HTR-8/SVneo (cell line): ENCODE measurements at places on chromosomes 16 and 17.

GRCh38 chr16:84839054-84839453, 19.3 kb downstream of the CRISPLD2 start:
- no peak for DNase-seq

- DNase-seq, result peak; percentile 87
These were observed 15.9 kb downstream of the ARHGAP23 start for GRCh38 chr17:38444151-38444550.

DNA sequence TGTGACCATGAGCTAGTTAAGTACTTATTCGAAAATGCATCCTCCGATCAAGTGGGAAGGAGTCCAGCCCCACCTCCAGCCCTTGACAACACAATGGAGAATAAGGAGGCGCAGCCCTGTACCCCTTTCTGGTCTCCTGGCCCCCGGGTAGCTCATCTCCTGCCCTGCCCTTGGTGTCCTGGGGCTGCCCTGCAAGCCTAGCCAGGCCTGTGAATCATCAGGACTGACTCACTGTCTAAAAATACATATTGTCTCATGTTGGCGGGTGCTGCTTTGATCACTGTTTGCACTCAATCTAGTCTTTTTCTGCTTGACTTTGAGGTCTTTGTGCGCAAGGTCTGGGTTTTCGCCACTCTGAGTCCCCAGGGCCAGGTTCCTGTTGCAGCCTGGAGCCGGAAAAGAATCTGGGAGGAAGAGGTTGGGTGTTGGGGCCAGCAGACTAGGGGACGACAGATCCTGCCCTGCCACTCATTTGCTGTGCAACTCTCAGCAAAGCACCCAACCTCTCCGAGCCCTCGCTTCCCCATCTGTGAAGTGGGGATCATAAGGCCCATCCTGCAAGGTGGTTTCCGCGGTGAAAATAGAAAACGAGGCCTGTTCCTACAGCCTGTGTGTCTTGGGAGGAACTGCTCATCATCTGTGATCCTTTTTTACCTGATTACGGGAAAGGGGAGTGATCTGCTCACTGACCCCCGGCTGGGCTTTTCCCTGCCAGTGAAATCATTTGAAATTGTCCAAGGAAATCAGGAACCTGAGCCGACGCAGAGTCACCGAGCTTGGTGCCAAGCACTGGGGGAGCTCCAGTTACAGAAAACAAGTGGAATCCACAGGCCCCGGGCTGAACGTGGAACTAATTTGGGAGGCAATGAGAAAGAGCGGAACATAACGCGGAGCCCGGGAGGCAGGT, 230.4 kb downstream of the PARN start:
- peak; percentile 47 for DNase-seq

GRCh38 chr17:7705269-7706255, 560 bp downstream of the EFNB3 start:
- DNase-seq, result no peak

DNA sequence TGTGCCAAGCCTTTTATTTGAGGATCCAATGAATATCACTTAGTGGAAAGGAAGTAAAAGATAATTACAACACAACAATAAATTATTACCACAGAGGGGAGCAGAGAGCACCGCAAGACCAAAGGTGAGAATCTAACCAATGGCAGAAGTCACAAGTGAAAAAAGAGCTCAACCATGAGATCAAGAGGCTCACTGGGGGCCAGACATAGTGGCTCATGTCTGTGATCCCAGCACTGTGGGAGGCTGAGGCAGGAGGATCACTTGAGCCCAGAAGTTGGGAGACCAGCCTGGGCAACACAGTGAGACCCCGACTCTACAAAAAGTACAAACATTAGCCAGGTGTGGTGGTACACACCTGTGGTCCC, 17.7 kb downstream of the ANKRD11 start:
- no peak for DNase-seq

GRCh38 chr17:78723001-78723796, 58.9 kb downstream of the CYTH1 start:
- DNase-seq, result no peak

GRCh38 chr17:80615376-80615775, 70.7 kb downstream of the RPTOR start:
- no peak for DNase-seq

DNA sequence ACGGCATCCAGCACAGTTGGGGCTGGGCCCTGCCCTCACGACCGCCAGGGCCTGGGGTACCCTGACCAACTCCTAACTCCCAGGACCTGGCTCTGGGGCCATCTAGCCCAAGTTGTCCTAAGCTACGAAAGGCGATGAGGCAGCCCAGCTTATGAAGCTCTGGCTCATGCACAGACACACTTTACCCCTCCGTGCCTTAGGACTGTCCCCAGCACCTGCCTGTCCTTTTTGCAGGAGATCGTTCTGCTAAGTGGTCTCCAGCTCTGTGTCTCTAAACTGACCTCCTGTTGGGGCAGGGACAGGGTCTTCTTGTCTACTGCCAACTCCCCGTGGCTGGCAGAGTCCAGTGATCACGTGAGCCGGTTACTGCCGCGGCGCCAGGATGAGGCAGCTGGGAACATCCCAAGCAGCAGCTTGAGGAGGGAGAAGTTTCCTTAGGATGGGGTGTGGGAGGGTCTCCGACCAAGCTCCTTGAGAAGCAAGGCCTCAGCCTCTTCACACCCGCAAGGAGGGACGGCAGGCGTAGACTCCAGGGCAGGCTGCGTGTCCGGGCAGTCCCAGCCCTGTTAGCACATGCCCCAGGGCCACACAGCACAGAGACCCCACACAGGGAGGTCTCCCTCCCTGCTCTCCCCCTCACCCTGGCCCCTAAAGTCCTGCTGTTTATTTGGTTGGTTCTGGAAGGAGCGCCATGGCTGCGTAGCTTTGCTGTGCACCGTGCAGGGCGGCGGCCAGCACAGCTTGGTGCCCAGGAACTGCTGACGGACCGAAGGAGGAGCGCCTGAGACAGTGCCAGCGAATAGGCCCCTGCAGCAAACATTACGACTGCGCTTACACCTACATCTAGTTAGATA, 16.4 kb upstream of the METRNL start:
- DNase-seq, result no peak

- no peak for DNase-seq
These were observed 464.7 kb upstream of the TOM1L1 start for GRCh38 chr17:54435966-54436365.

DNA sequence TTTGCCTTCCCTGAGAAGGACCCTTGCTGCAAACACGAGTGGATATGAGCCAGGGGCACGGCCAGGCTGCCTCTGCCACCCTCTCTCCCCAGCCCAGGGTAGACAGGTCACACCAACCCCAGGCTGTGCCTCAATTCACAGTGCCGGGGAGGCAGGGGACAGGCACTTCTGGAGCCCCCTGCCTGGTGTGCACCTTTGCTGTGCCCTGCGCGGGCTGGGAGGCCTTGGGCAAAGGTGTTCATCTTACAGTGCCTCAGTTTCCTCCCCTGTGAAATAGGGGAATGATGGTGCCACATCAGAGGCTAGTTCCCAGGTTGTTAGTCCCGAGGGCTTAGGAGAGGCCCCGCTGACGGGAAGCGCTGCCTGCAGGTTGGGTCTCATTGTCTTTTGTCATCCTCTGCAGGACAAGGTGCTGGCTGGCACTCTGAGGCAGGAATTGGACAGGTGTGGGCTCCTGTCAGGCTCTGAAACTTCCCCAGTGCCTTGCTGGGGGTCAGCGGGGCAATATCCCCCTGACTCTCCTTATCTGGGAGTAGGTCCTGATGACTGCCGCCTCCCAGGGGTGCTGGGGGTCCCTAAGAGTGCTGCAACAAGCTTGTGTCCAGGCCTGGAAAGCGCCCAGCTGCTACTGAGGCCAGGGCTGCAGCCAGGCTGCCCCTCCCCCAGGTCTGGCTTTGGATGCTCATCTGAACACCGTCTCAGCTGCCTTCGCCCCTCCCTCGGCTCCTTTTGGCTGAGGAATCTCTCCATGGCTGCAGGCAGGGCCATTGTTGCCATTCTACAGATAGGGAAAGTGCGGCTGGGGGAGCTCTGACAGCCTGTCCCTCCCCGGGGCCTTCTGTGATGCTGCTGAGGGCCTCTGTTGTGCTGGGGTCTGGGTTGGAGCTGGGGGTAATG, 3.1 kb downstream of the PRSS21 start:
- DNase-seq, result no peak

DNA sequence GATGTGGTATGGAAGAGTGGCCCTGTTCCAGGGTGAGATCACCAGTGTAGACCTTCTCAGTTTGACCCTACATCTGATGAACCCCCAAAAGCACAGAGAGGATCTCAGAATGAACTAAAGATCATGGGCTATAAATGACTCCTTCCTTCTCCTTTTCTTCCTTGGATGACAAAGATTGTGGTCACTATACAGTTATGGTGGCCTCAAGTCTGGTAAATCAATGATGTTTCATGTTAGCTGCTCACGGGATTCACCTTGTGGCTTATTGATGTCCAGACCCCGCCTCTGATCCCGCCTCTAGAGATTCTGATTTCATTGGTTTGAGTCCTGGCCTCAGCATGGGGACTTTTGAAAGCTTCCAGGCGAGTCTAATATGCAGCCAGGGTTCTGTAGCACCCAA, 112.2 kb downstream of the PITPNC1 start:
- DNase-seq, result no peak

DNA sequence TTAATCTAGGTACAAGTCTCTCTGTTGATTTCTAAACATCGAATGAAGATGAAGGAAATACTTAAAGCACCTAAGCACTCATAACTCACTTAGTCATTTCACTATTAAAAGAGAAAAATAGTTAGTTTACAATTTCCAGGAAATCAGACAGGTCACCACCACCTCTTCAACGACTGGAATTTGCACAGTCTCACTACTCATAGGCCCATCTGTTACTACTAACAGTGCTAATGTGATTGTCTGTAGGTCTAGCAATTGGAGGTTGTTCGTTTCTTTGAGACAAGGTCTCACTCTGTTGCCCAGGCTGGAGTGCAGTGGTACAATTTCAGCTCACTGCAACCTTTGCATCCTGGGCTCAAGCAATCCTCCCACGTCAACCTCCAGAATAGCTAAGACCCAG, 444.6 kb downstream of the MAF start:
- DNase-seq, result no peak

- no peak for DNase-seq
These were observed 59.2 kb downstream of the SRL start for GRCh38 chr16:4182581-4183236.

GRCh38 chr17:39028690-39029089, 61.5 kb upstream of the FBXO47 start:
- no peak for DNase-seq

DNA sequence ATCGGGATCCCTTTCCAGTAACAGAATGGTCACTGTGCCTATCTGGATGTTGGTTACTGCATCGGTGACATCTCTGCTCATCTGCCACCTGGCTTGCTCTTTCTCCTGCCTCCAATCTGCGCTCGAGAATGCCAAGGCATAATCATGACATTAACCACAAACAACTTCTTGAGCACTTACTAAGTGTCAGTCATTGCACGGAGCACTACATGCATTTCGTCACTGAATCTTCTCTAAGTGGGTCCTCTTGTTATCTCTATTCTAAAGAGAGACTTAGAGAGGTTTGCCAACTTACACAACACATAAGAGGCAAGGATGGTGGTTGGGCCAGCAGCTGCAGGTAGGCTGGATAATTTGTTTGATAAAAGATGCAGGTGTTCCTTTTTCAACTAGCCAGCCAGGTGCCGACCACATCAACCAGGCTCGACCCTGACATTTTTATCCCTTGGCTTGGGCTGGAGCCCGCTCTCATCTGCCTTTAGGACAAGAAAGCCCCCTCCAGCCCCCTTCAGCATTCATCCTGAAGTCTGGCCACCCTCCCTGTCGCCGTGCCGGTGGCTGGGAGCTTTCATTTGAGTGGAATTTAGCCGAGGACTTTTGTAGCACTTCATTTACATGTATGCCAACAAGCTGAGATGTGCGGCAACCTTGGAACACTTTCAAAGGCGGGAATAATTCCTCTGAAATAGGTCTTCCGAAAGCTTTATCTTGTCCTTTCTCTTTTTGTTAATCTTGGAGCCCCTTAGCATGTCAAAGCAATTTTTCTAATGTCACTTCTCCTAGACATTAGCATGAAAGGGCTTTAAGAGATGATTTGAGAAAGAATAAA, 89.3 kb upstream of the NKD1 start:
- no peak for DNase-seq

GRCh38 chr16:51951668-51952298, 595.2 kb downstream of the TOX3 start:
- DNase-seq, result no peak

GRCh38 chr16:73076324-73076810, 28.4 kb upstream of the ZFHX3 start:
- no peak for DNase-seq

DNA sequence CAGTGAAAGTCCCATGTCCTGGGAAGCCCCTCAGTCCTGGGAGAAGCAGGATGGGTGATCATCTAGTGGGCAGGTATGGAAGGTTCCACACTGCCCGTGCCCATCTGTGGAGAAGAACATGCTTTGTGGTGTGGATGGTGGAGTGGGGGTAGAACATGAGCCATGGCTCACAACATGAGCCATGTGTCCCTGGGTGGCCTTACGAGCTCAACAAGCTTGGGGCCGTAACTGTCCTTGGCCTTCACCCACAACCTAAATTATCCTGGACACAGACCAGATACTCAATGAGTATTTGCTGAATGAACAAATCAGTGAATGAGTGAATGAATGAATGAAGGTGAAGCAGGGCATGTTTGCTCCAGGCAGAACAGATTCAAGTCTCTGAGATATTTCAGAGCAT, 13.5 kb downstream of the SOX8 start:
- DNase-seq, result no peak

DNA sequence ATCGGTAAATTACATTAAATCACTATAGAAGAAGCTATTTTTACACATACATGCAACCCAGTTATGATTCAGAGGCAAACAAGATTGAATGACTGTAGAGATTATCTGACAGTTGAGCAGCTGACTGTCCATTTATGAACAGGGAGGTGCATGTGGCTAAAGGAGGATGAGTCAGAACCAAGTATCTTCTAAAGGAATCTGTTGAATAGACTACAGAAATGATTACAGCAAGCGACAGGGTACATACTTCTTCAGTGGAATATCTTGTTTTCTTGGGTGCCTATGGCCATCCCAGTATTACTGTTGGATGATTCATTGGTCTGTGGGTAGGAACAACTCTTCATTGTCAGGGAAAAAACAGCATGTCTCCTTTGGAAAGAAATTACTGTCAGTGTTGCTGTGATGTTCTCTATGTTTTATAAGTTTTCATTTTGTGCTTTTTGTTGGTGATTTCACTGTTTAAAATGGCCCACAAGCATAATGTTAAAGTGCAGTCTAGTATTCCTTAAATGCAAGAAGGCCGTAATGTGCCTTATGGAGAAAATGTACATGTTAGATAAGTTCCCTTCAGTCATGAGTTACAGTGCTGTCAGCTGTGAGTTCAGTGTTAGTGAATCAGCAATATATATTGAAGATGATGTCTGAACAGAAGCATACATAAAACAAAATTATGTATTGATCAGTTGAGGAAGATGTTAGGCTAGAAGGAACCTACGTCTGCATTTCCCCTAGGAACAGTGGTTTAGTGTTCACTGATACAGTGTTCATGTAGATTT, 27.0 kb downstream of the CBFB start:
- peak; percentile 90 for DNase-seq
